Cerebellar cortex (tissue), 1 donor: ENCODE measurements at places on chromosomes 16 and 17.

- DNase-seq = peak; percentile 38
Measured at GRCh38 chr16:77684181-77684526, 38.2 kb upstream of the NUDT7 start.

DNA sequence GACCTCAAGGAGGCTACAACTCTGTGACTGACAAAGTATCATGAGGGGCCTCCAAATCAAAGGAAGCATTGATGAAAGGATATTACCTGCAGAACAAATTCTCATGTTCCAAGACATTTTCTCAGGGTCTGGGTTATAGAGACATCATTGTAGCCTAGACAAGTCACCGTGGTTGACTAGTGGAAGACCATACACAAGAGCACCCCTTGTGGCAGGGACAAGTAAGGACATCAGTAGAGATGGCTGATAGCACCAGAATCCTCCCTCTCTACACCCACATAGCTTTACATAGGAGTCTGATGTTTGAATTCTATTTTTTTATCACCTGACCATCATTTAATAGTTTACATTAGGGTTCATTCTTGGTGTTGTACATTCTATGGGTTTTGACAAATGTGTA is 32.5 kb upstream of the CDH8 start:
- DNase-seq = no peak

- DNase-seq = no peak
Measured at GRCh38 chr17:13806092-13806491, 204.4 kb upstream of the HS3ST3A1 start.

DNA sequence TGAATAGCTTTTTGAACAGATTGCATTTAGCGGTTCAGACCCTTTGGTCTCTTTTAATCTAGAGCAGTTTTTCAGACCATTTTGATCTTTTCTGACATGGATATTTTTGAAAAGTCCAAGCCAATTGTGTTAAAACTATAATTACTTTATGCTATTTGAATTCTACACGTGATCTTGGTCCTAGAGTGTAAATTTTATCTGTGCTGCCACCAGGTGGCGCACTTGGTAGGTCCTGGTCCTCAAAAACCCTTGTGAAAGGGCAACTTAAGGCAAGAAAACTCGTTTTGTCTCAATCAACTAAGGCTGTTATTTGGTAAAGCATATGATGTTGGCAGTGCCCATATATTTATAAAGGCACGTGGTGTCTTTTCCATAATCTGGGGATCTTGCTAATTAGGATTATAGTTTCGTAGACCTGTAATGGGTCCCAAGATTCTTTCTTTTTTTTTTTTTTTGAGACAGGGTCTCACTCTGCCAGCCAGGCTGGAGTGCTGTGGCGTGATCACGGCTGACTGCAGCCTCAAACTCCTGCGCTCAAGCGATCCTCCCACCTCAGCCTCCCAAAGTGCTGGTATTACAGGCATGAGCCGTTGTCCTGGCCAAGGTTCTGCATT is 43.9 kb upstream of the TEX2 start:
- peak; percentile 78 for DNase-seq

DNA sequence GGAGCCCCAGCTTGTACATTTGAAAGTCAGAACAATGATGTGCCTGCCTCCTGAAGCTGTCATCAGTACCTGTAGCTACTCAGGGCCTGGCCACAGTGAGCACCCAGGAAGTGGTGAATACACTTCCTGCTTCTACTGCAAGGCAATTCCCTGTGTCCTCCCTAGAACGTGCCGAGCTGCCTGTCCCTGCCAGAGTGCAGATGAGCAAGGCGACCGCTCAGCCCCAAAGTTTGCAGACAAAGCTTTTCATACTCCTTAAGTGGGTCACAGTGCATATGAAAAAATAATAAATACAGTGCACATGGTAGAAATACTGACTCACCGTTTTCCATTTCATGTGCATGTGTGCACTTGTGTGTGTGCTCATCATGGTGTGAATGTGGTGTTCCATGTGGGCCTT is 77.3 kb downstream of the MPRIP start:
- DNase-seq = no peak

- no peak for DNase-seq
Measured at GRCh38 chr16:83113811-83114210, 487.0 kb downstream of the CDH13 start.

GRCh38 chr16:51763072-51763661 is 612.1 kb upstream of the SALL1 start:
- no peak for DNase-seq

GRCh38 chr16:3857189-3858043 is 23.1 kb downstream of the CREBBP start:
- DNase-seq = no peak

DNA sequence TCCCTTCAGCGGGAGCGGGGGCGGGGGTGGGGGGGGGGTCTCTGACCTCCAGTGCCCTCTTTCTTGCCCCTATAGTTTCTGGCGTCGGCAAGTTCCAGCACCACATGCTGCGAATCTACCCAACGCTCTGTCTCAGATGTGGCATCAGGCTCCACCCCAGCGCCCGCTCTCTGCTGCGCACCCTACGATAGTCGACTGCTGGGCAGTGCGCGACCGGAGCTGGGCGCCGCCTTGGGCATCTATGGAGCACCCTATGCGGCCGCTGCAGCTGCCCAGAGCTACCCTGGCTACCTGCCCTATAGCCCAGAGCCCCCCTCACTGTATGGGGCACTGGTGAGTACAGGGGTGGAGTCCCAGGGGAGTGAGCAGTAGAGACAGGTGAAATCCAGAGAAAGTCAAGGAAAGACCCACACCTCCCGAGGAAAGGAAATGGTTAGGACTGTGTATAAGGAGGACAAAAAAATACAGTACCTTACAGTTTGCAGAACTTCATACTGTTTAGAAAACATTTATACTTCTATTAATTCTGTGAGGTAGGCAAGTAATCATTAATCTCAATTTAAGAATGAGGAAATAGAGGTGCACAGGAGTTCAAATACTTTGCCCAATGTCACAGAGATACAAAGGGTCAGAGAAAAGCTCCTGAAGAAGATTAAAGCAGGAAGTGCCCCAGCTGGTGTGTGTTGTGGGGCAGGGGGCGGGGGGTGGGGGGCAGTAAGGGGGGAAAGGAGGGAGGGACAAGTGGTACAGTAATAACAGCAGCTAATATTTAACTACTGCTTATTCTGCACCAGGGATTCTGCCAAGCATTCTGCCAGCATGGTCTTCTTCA is 2.5 kb downstream of the IRX6 start:
- no peak for DNase-seq

DNA sequence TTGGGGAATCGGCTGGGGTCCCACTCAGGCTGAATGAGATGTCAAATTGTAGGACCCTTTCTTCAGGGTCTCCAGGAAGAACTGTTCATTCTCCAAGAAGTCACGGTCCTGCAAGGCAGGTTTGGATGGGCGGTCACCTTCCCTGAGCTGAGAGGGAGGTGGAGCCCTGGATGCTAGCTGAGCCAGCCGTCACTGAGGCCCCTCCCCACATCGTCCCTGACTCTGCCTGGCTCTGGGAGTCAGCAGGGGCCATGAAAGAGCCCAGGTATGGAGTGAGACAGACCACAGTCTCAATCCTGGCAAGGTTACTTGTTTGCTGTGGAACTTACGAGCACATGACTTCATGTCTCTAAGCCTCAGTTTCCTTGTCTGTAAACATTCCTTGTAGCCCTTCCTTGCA is 6.0 kb upstream of the MRPL38 start:
- no peak for DNase-seq

GRCh38 chr17:45946841-45947256 is 52.2 kb upstream of the STH start:
- no peak for DNase-seq

DNA sequence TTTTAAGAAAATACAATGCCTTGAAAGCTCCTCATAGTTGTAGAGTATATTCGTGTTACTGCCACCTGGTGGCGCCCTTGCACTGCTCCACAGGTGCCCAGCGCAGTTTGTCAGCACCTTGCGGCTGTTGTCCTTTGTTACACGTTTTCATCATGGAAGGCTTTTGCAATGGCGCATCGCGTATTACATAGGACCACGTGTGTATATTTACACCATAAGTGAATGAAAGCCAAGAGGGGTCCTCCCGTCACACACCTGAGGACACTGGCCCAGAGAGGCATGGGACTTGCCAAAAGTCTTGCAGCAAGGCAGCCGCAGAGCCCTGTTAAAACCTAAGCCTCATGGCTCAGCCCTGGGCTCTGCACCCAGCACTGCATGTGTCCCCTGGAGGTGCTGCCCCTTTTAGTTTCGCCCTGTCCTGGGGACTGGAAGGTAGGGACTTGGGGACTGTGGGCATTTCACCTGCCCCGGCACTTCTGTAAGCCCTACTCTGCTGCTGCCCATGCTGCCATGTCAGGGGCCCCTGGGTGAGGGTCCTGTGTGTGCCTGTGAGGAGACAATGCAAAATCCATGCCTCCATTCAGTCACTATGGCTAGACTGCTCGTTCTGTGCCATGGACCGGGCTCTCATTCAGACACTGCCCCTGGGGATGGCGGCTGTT is 24.3 kb downstream of the POLR3E start:
- DNase-seq = peak; percentile 90

- no peak for DNase-seq
Measured at GRCh38 chr17:33803199-33803685, 451.8 kb upstream of the CCL2 start.

DNA sequence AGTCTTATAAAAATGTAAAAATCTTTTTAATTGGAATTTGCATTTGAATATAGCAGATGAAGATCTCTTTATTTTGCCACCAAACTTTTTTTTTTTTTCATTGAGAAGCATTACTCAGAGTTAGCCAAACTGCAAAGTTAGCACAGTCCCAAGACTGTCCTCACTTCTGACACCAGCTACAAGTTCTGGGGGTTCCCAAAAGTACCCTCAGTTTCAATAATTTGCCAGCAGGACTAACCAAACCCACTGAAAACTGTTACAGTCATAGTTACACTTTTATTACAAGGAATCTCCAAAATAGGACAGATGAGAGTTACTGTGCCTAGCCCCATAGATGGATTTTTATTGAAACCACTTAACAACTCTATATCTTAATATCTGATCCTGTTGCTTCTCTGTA is 144.1 kb downstream of the CHD9 start:
- DNase-seq = no peak

DNA sequence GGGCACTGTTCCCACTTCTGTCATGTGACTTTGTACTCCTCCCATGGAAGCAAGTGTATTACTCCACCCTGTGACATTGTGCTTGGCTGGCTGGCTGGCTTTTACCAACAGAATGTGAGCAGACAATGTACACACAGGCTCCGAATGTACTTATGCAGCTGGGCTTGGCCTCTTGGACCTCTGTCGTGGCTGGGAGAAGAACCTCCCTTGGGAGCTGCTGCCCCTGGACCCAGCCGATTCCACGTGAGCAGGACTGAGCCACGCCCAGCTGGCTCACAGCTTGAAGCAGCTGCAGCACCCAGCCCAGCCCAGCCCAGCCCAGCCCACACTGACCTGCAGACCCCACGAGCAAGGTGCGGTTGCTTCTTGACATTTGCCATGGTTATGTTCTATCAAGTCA is 177.5 kb downstream of the RBFOX3 start:
- DNase-seq = no peak

DNA sequence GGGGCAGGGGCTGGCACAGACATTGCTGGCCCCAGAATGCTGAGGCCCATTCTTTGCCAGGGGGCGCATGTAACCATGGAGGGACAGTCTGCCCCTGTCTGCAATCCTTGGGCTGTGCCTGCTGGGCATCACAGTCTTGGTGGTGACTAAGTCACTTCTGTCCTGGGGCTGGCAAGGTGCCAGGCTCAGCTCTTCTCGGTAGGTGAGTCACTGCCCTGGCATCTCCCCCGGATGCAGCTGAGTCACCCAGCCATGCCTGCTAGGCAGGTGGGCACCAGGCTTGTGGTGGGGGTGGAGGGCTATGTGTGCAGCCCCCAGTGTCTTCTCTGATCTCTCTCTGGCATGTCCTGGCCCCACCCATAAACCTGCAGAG is 5.6 kb downstream of the RARA start:
- DNase-seq = peak; percentile 37

DNA sequence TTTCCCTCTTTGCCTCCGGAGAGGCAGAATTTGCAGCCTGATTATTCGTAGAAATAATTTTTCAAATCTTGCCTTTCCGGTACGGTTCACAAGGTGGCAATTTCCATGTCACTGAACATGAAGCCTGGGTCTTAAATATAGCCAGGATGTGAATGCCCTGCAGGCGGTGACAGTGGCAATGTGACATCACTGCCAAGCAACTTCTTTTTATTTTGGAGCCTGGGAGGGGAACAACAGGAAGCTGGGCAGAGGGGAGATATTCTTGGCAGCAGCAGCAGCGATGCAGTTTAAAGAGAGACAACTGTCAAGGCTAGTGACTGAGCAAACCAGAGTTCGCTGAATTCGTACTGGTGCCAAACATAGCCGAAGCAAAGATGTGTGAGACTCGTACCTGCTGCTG is 171.1 kb downstream of the SNX29 start:
- no peak for DNase-seq

DNA sequence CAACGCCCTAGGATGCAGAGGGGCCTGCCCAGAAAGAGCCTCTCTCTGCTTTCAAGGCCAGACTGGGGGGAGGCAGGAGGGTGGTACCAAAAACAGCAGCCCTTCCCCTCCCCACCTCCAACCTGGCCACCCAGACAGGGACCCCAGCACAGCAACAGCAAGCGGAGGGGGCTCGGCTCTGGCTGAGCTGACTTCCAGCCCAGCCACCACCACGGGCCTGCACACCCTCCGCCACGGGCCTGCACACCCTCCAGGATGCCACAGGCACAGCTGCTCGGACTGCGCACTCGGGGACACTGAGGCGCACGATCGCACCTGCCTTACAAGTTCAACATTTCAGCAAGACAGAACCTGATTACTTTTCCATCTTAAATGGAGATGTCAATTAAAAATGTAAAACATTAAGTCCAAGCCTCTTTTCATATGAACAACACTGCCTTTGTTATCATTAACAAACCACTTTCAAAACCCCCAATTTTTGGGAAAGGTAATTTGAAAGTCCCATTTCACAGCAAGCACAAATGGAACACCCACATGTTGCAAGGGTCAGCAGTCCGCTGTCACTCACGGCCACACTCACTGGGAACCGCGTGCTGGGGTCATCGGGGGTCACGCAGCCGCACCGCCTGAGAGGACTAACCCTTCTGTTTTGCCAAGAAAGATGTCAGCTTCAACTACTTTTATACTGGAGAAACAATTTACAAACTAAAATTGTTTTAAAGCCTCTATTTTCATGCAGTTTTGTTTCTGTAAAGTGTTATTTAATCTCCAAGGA is 76.4 kb downstream of the ANKRD11 start:
- no peak for DNase-seq

- DNase-seq = peak; percentile 88
Measured at GRCh38 chr17:7219812-7220592, at the start of the genes ACADVL and DLG4. Gene ACADVL, plus strand, starts transcription at chr17:7219938. Its CDS starts 47 bp downstream, at chr17:7219985. Gene DLG4, minus strand, starts transcription at chr17:7219836.
